ENCODE measurements at places on chromosomes 2 and 18. TPM values are rescaled to one million over a fixed set of nuclear protein-coding genes. Genes with fewer than 3 reads are reported as not detected.

DNA sequence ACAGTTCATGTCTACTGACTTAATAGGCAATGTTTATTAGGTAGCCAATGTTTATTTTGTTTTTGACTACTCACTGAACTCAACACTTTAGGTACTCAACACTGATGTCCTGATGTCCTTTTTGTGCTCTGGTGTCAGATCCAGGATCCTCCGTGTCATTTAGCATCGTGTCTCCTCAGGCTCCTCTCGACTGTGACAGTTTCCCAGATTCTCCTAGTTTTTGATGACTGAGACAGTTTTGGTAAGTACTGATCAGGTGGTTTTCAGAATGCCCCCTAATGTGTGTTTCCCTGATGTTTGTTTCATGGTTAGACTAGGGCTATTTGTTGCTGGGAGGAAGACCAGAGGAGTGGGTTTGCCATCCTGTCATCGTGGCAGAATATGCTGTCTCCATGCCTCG, 719.7 kb upstream of the SOX11 start:
- no peak overlapping the region for H3K4me3 ChIP-seq
- H3K27me3 ChIP-seq: no peaks in the 10 kb centered on the region
- no peaks in the 10 kb centered on the region for H3K4me1 ChIP-seq
- no peaks in the 10 kb centered on the region for H3K36me3 ChIP-seq

Gene ICOS
- total RNA-seq: 98.1 TPM

- no peak overlapping the region for H3K27ac ChIP-seq
- no peak for DNase-seq
- H3K36me3 ChIP-seq: no peaks in the 10 kb centered on the region
- no peaks in the 10 kb centered on the region for H3K4me1 ChIP-seq
- H3K27me3 ChIP-seq: no peaks in the 10 kb centered on the region
- no peak overlapping the region for H3K4me3 ChIP-seq
Measured at GRCh38 chr2:100953406-100954043, 48.6 kb upstream of the RPL31 start.

GRCh38 chr2:152525277-152525838, 190.4 kb downstream of the FMNL2 start:
- no peaks in the 10 kb centered on the region for H3K27me3 ChIP-seq
- no peak overlapping the region for H3K27ac ChIP-seq
- no peaks in the 10 kb centered on the region for H3K4me1 ChIP-seq
- no peaks in the 10 kb centered on the region for H3K36me3 ChIP-seq

GRCh38 chr2:101972621-101973434, 18.9 kb upstream of the IL1R2 start:
- H3K4me1 ChIP-seq: no peaks in the 10 kb centered on the region
- H3K27me3 ChIP-seq: no peaks in the 10 kb centered on the region
- no peak for DNase-seq
- no peak overlapping the region for H3K27ac ChIP-seq
- no peaks in the 10 kb centered on the region for H3K36me3 ChIP-seq

Measured in CD4-positive, alpha-beta T cell (primary cell).